A549 treated with CpdA at 1 μM for 4 hours (cell line): ENCODE measurements at places on chromosomes 11 and 22. TPM values are rescaled to one million over a fixed set of nuclear protein-coding genes. Genes with fewer than 3 reads are reported as not detected.

Gene MMP11
- 0.09 to 0.18 TPM (median 0.12 TPM) in 4 of 5 replicates, not detected in the other for total RNA-seq

Gene GGTLC2
- total RNA-seq = not detected in 5 replicates

Gene ACRV1
- total RNA-seq = not detected in 5 replicates

Gene POU2AF3
- 0.37 to 0.86 TPM (median 0.61 TPM) in 5 replicates for total RNA-seq

Gene CD82
- 5.9 to 11.2 TPM (median 7.1 TPM) in 5 replicates for total RNA-seq
